Daoy (cell line): ENCODE measurements at places on chromosomes 6 and 20. TPM values are rescaled to one million over a fixed set of nuclear protein-coding genes. Genes with fewer than 3 reads are reported as not detected.
A peak's percentile ranks its signal among the peaks of the same experiment; 100 is the strongest.

DNA sequence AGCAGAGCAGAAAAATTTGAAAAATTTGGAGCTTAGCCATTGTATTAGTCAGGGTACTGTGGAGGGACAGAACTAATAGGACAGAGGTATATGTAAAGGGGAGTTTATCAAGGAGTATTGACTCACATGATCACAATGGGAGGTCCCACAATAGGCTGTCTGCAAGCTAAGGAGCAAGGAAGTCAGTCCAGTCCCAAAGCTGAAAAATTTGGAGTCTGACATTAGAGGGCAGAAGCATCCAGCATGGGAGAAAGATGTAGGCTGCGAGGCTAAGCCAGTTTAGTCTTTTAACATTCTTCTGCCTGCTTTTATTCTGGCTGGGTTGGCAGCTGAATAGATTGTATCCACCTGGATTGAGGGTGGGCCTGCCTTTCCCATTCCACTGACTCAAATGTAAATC lies 82.0 kb downstream of the SMPDL3A start:
- no peak for DNase-seq

DNA sequence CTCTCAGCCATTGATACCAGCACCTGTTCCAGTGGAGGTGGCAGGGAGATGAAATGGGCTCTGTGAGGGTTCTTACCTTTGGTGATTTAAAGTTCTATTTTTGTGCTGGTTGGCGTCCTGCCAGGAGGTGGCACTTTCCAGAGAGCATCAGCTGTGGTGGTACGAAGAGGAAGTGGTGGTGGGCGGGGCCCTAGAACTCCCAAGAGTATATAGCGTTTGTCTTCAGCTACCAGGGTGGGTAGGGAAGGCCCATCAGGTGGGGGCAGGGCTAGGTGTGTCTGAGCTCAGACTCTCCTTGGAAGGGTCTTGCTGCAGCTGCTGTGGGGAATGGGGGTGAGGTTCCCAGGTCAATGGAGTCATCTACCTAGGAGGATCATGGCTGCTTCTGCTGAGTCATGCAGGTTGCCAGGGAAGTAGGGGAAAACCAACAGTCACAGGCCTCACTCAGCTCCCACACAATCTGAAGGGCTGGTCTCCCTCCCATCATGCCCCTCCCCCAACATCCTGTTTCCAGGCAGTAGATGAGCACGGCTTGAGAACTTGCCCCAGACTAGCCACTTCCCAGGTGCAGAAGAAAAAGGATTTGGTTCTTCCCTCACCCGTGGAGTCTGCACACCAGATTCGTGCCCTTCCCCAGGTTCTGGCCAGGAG lies 46.6 kb downstream of the MOXD1 start:
- peak; percentile 63 for DNase-seq

GRCh38 chr6:112827793-112828192 lies 480.7 kb downstream of the RFPL4B start:
- DNase-seq = no peak

GRCh38 chr20:48761023-48761785 lies 66.6 kb downstream of the PREX1 start:
- no peak for DNase-seq

- no peak for DNase-seq
Observed at GRCh38 chr20:37841971-37842370, 61.0 kb upstream of the VSTM2L start.

DNA sequence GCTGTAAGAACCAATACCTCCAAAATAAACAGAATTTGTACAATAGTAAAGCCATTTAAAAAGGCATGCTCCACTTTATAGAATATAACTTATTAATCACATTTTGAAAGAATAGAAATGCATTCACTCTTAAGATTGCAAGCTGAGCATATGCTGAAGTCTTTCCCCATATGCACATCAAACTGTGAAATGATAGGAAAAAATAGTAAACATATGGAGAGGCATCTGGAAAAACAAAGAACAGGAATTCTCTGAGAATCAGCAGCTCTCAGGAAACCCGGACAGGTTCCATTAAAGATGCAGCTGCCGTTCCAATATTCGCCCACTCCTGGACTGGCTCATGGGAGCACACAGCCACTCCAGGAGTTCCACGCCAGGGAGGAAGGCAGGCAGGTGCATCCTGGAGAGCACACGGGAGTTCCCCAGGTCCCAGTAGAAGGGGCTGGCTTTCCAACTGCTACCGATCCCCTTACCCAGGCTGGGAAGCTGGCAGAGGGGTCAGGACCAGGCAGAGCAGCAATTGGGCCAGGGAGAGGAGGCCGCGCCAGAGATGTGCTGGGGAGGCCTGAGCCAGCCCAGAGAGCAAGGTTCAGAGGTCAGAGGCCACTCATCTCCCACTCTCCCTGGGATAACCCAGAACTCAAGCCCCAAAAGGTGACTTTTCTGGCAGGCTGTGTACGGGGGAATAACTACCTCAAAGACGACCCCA lies 111.1 kb downstream of the DLL1 start:
- DNase-seq = peak; percentile 0

- DNase-seq = peak; percentile 27
Observed at GRCh38 chr6:116111552-116112528, 11.2 kb downstream of the NT5DC1 start.

DNA sequence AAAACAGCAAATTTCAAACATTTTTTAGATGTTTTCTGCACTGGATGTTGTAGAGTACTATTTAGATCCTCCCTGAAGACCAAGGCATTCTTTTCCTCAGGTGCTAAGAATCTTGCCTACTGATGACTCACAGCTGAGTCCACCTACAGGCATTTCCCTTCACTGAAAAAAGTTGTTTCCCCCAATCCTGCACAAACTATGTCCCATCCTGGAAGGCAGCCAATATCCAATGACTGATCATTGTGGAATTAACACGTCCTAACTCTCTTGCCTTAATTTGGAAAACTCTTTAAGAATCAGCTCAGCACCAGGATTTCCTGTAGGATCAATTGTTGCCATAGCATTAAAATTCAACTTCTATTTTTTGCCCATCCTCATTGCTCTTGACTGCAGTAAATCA lies 268.4 kb upstream of the IRAK1BP1 start:
- DNase-seq = peak; percentile 78

GRCh38 chr20:44209686-44210405 lies 725 bp downstream of the OSER1 start:
- DNase-seq = peak; percentile 18

GRCh38 chr6:85971238-85971637 lies 328.6 kb upstream of the SYNCRIP start:
- DNase-seq = no peak

DNA sequence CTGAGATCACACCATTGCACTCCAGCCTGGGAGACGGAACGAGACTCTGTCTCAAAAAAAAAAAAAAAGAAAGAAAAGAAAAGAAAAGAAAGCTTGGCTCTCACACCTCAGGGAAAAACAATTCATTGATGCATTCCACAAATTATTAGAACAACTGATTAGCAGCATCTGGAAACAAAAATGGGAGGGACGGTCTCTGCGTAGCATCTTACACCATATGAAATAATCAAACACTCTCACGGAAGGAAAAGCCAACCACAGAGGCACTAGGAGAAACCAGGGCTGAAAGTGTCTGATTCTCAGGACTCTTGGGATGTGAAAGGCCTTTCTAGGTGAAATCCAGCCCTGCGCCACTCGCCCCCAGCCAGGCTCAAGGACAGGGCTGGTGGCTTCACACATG lies 2.3 kb upstream of the HELZ2 start:
- DNase-seq = no peak

DNA sequence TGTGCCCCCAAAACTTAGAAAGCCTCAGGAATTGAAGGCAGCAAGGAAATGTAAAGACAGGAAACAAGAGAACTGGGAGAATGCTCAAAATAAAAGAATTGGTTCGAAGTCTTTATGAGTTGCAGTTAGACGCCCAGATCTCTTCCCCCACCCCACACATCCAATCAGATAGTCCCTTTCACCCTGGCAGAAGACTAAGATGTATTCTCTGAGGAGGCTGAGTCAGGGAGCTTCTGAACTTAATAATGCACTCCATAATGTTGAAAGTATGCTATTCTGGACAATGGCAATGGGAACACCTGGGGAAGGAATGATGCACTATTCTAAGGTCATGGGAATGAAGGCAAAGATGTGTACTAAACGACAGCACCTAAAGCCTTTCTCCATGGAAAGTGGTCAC lies 173.6 kb downstream of the MTFR2 start:
- DNase-seq = no peak

DNA sequence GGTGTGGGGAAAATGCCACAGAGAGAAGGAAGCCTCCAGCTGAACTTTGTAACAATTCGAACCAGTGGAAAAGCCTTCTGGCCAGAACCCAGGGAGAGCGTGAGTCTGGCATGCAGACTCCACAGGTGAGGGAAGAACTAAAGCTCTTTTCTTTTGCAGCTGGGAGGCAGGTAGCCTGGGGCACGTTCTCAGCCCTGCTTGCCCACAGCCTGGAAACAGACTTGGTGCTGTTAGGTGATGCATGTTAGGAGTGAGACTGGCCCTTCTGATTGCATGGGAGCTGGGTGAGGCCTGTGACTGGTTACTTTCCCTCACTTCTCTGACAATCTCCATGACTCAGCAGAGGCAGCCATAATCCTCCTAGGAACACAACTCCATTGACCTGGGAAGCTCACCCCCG lies 34.2 kb downstream of the PROKR2 start:
- DNase-seq = no peak

GRCh38 chr6:102902471-102902870 lies 1509.0 kb downstream of the GRIK2 start:
- DNase-seq = no peak

- no peak for DNase-seq
Observed at GRCh38 chr20:51510169-51510568, 32.4 kb downstream of the NFATC2 start.

GRCh38 chr20:20894280-20894679 lies 181.8 kb upstream of the RALGAPA2 start:
- no peak for DNase-seq

- DNase-seq = no peak
Observed at GRCh38 chr6:16521528-16521927, 239.7 kb downstream of the ATXN1 start.

- DNase-seq = no peak
Observed at GRCh38 chr20:51703400-51704287, 64.5 kb downstream of the ATP9A start.

GRCh38 chr20:11776687-11777086 lies 141.0 kb upstream of the BTBD3 start:
- no peak for DNase-seq

- no peak for DNase-seq
Observed at GRCh38 chr6:74409447-74409846, 713.4 kb downstream of the CD109 start.

GRCh38 chr6:169221264-169221663 lies 32.4 kb downstream of the THBS2 start:
- no peak for DNase-seq

- no peak for DNase-seq
Observed at GRCh38 chr6:83954371-83954770, 79.2 kb upstream of the MRAP2 start.

- DNase-seq = no peak
Observed at GRCh38 chr6:155090166-155090565, 95.1 kb downstream of the TIAM2 start.

DNA sequence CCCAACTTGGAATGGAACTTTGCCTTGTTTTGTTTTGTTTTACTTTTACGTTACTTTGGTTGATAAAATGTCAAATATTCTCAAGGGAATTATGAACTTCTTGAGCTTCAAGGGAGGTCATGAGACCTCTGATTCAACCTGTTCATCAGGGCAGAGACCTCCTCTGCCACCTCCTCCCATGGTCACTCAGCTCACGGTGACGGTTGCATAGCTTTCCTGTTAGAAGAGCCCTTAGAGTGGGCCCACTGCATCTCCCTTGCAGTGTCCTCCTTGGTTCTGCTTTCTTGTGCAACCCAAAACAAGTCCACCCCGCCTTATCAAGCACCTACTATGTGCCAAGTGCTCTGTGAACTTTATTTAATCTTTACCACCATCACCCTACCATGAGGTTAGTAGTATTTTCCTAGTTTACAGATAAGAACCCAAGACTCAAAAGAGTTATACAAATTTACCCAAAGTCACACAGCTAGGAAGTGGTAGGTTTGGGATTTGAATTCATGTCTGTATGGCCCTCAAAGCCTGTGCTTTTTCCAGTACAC lies 15.5 kb downstream of the TM9SF4 start:
- DNase-seq = no peak

- no peak for DNase-seq
Observed at GRCh38 chr20:46488451-46488850, 24.9 kb downstream of the ZNF334 start.

GRCh38 chr6:127347178-127347577 lies 3.8 kb upstream of the ECHDC1 start:
- no peak for DNase-seq

GRCh38 chr20:20772497-20773085 lies 60.1 kb upstream of the RALGAPA2 start:
- DNase-seq = no peak

- no peak for DNase-seq
Observed at GRCh38 chr20:52996658-52997057, 24.5 kb downstream of the TSHZ2 start.

- no peak for DNase-seq
Observed at GRCh38 chr6:18579166-18579565, 192.0 kb downstream of the RNF144B start.

GRCh38 chr20:1327241-1327653 lies 1.7 kb downstream of the SDCBP2 start:
- DNase-seq = no peak

- DNase-seq = no peak
Observed at GRCh38 chr6:149013586-149014344, 266.9 kb downstream of the UST start.

Gene RRAGD
- 8.8 and 9.4 TPM in 2 replicates for total RNA-seq

Gene MCM9
- total RNA-seq = 6.9 and 17.1 TPM in 2 replicates

Gene RIPPLY2
- 5.1 and 5.4 TPM in 2 replicates for total RNA-seq

Gene SLC17A1
- total RNA-seq = not detected in 2 replicates

Gene BPIFB4
- not detected in 2 replicates for total RNA-seq

Gene HLA-DPB1
- total RNA-seq = 25.4 and 34.6 TPM in 2 replicates

Gene OR2H1
- not detected in 2 replicates for total RNA-seq

Gene EBF4
- 0.12 and 0.40 TPM in 2 replicates for total RNA-seq

Gene RPS21
- 1,690 and 2,894 TPM in 2 replicates for total RNA-seq

Gene PRPH2
- total RNA-seq = not detected in 2 replicates

Gene HUS1B
- total RNA-seq = 2.9 and 6.8 TPM in 2 replicates

Gene FOXA2
- total RNA-seq = 0.33 and 0.57 TPM in 2 replicates

Gene LAMA4
- total RNA-seq = 66.6 and 76.5 TPM in 2 replicates

Gene GSTA3
- not detected in 2 replicates for total RNA-seq
